ENCODE measurements at places on chromosomes 7 and 10.

- no peak for DNase-seq
Measured at GRCh38 chr7:77802557-77803405, 4.2 kb downstream of the PHTF2 start.

DNA sequence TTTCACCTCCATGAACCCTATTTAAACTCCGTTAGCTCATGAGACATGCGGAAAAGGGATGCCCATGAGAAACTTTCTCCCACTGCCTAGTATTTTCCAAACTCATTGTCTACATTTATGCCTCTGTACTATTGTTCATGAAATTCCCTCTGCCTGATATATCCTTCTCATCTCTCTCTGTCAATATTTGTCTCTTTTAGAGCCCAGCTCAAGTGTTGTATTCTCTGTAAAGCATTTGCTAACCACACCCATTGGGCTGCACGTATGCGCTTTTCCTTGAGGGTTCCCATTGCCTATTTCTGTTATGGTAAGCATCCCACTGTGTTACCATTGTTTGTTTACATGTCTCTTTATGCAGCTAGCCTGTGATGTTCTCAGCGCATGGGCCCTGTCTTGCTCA is 211.4 kb downstream of the MDFIC start:
- DNase-seq, result no peak

- no peak for DNase-seq
Measured at GRCh38 chr10:92629945-92630344, 37.0 kb downstream of the KIF11 start.

DNA sequence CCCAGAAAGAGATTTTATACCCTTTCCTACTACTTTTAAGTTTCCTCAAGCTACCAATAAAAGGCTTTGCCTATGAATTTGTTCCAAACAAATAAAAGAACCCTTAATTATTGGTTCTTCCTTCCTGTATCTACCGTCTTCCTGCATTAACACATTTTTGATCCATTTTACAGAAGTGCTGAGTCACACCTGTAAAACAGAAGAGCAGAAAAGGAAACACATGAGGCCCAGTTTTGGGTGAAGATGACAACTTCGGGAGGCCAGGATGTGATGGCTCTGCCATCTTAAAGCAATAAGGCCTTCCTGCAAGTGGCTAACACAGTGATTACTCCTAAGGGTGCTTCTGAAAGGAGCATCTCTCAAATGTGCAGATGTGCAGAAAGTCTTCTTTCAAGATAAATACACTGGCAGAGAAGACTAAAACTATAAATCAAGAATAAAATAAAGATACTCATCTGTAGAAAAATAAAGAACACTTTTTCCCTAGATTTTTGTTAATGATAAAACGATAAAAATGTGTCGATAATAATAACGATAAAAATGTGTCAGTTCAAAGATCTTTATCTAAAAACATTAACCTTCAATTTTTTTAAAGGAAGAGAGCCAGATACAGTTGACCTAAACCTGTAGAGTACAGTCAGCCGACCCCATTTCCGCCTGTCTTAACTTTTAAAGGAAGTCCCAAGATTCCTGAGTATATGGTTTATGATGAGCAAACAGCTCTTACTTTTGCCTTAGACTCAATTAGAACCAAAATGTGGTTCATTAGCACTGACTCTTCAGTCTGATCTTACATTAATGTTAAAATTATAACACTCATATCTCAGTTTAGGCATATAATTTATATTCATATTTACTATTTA is 108.6 kb downstream of the UBE2H start:
- DNase-seq, result no peak

GRCh38 chr7:98418636-98419315 is 17.9 kb upstream of the BAIAP2L1 start:
- DNase-seq, result no peak

DNA sequence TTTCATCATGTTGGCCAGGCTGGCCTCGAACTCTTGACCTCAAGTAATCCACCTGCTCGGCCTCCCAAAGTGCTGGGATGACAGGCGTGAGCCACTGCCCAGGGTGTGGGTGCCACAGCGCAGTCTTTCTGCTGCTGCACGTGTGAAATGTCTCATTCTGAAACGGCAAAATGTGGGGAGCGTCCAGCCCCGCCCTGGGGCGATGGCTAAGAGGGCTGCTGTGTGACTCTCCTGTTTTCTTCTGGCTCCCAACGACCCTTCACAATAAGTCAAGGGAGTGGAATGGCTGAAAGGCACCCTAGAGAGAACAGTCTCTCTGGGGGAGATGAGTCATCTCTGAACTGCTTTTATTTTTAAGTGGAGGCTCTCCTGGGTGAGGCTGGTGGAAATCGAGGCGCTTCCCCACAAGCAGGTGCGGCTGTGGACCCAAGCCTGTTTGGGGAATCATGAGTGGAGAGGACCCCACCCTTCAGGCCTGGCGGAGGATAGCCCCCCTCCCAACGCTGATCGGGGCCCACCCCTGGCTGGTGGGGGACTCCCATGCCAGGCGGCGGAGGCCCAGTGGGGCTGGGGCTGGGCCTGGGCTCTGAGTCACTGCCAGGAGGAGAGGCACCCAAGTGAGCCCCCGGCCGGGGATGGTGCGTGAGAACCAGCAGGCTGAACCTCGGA is 18.0 kb downstream of the ADAP1 start:
- no peak for DNase-seq

GRCh38 chr10:32692174-32692573 is 246.2 kb downstream of the CCDC7 start:
- no peak for DNase-seq
